ENCODE measurements at places on chromosomes 11 and 22.

- no peak for DNase-seq
Observed at GRCh38 chr22:49084206-49084605, 743.5 kb downstream of the BRD1 start.

DNA sequence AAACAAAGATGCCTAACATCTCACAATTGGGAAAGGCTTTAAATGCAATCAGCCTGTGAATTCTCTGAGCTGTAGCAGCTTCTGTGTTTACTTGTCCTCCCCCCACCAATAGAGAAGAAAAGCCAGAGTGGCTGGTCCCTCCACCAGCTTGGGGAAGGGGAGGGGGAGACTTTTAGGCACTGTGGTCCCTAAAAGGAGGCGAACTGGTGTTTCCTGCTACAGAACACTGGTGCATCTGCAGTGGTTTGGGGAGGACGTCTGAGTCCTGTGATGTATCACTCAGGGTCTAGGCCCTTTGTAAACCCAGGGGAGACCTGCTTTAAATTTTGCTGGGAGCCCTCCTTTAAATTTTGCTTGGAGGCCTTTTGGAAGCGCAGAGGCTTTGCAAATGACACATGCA lies 16.9 kb downstream of the TNRC6B start:
- no peak for DNase-seq

GRCh38 chr11:45025716-45026492 lies 75.2 kb upstream of the TP53I11 start:
- DNase-seq, result no peak

DNA sequence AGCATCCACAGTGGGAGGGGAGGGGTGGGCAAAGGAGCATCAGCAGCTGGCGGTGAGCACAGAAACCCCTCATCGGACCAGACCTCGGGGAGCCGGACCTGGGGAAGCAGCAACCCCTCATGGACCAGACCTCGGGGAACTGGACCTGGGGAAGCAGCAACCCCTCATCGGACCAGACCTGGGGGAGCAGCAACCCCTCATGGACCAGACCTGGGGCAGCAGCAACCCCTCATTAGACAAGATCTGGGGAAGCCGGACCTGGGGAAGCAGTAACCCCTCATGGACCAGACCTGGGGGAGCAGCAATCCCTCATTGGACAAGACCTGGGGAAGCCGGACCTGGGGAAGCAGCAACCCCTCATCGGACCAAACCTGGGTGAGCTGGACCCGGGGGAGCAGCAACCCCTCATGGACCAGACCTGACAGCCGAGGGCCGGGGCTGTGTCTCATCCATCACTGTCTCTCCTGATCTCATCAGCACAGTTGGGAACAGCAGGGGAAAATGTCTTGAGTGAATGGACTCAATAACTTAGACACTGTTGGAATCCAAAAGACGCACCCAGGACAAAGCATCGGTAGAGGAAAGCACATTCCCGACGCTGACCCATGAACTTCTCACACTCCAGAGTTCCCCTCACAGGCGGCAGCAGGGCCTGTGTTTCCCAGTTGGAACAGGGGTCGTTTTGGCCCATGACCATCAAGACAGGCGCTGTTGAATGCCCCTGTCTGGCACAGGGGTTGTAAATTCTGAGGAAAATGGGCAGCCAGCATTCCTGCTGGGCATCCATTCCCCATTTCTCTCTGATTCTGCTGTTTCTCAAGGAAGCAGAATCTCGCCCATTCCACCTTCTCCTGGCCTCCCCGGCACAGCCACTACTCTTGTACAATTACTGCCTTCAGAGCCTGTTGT lies 1494.6 kb downstream of the TBC1D22A start:
- DNase-seq, result no peak

DNA sequence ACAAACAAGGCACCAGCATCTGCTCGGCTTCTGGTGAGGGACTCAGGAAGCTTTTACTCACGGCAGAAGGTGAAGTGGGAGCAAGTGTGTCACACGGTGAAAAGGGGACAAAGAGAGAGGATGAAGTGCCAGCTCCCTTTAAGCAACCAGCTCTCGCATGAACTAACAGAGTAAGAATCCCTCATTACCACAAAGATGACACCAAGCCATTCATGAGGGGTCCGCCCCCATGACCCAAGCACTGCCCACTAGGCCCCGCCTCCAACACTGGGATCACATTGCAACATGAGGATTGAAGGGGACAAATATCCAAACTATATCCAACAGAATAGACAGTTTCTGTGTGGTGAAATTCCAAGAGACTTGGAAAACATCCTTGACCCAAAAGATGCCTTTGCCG lies 198.2 kb upstream of the POU2AF2 start:
- DNase-seq, result no peak

GRCh38 chr22:48669986-48670716 lies 1157.5 kb downstream of the BRD1 start:
- DNase-seq, result no peak

DNA sequence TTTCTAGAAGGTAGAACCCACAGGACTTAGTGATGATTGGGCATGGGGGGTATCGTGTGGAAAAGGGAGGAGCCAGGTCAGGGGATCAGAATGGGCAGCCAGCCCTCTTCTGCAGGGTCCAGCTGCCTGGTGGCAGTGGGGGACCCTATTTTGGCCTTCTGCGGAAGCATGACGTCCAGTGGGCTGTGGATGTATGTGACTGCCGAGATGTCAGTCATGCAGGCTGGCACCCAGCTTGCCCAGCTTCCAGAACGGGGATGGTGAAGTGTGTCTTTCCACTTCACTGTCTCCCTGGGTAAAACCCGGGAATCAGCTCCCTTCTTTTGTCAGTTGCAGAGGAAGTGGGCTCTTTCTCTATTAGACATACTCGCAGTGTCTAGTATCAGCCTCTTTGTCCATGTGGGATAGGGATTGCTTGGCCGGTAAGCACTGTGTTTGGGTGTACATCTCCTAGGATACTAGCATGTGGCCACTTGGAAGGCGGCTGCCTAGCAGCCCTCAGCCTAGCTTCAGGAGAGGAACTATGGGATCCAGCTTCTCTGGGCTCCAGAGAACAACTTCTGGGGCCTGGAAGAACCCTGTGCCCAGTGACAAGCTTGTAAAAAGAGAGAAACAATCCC lies 51.4 kb downstream of the GRIK4 start:
- DNase-seq, result no peak

DNA sequence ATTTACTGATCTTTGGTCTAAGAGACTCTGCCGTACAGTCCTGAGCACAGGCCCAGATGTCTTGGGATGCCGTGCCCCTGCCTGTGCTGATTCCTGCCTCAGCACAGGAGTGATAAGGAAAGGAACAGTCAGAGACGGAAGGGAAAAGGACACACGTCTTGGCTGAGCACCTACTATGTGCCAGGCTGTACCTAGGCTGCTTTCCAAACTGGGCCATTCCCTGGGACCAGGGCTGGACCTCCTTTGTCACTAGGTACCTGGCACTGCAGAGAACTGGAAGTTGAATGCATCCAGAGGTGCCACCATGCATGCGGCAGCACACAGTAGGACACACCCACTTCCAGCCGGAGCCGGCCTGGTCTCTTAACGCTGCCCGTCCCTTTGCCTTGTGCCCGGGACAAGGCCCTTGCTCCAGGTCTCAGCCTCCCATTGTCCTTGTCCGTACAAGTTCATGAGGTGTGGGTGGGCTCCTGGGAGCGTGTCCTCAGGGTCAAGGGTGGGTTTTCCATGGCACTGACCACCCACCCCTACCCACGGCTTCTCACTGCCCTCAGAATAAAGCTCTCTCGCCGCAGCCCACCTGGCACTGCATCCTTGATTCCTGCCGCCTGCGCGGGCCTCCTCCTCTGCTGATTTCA lies 1.1 kb upstream of the SSTR3 start:
- DNase-seq, result no peak

DNA sequence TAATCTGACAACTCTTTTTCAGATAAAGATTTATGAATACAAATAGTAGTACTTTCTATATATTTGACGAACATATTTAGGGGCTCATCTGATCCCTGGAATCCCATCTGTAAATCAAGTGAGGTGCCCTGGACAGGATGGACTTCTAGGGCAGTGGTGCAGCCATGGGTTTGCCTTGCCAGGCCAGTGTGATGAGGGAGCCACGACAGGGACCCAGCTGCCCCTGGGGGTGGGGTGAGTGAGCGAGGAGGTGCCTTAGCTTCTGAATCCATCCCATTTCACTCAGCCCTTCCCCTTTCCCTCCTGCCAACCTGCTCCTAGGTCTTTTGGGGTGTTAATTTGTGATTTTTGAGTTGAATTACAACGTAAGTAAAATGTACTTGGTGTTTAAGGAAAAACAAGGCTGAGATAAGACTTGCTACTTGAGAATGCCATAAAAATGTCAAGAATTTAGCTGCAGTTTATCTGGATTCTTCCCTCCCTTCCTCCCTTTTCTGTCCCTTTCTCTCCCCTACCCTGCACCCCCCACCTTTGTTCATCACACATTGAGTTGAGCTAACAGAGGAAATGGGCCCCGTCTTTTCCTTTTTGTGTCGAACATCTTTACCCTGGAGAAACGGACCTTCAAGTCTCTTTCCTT lies 60.8 kb downstream of the PPFIBP2 start:
- DNase-seq, result no peak

DNA sequence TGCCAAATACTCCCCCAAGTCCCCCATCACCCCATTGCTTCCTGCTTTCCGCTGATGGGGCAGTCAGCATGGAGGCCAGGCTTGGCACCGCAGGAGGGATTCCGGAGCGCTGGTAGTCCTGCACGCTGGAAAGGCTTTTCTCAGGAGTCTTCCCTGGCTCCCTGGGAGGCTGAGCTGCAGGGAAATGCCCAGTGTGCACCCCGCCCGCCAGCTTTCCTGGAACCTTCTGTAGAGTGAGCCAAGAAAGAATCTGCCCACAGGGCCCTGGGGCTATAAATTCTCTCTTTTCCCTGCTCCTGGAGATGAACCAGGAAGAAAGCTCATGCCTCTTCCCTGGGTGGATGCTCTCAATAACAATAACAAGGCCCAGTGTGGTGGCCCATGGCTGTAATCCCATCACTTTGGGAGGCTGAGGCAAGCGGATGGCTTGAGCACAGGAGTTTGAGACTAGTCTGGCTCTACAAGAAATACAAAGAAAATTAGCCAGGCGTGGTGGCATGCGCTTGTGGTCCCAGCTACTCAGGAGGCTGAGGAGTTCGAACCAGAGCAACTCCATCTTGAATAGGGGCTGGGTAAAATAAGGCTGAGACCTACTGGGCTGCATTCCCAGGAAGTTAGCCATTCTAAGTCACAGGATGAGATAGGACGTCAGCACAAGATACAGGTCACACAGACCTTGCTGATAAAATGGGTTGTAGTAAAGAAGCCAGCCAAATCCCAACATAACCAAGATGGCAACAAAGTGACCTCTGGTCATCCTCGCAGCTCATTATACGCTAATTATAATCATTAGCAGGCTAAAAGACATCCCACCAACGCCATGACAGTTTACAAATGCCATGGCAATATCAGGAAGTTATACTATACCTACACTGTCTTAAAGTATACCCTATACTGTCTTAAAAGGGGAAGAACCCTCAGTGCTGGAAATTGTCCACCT lies 46.4 kb upstream of the FTH1 start:
- DNase-seq, result no peak

- no peak for DNase-seq
Observed at GRCh38 chr11:3203221-3204043, 15.2 kb downstream of the MRGPRG start.

DNA sequence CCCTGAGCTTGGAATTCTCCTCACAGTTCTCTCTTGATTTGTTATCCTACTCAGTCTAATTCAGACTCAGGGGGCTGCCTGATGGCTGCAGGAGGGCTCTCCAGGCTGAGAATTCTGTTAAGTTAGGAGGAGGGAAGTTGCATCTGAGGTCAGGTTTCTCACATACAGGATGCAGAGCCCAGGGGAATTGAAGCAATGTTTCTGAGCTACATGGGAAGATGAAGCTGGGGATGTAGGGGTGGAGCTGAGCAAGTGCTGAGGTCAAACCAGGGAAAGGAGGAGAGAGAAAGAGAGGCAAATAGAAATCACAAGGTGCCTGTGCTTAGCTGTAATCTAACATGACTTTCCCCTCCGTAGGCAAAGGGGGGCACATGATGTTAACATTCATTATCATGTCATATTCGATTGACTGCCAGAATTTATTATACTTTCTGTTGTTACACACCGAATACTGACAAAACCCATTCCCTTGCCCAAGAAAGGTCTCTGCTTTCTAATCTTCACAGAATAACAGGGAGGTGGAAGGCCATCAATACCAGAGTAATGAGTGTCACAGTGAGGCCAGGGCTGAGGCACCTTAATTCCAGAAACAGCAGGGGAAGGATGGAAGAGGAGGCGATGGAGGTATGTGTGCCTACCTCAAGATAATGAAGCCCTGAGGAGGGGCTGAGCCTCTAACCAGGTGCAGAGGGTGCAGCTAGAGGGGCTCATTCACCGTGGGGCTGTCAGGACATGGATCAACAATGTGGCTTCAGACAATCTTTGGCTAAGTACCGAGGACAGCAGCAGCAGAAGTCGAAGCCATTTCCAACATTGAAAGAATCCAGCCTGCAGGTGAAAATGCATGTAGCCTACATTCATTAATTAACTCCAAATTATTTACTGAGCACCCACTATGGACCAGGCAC lies 205.4 kb upstream of the SNX19 start:
- no peak for DNase-seq

DNA sequence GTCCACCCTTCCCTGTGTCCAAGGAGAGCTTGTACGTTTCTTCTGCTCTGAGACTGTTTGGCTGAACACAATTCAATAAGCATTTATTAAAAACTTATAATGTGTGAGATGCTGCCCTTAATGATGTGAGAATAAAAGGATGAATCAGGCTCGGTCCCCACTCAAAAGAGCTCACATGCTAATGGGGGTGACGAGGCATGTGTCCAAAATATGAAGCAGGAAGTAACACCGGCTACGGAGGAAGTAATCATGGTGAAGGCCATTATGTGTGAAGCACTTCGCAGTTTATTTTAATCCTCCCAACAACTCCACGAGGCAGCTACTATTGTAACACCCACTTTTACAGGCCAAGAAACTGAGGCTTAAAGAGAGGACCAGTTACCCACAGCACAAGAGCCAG lies 3.4 kb upstream of the RASD2 start:
- no peak for DNase-seq

GRCh38 chr22:45058622-45058912 lies 48.8 kb upstream of the PHF21B start:
- DNase-seq, result no peak

DNA sequence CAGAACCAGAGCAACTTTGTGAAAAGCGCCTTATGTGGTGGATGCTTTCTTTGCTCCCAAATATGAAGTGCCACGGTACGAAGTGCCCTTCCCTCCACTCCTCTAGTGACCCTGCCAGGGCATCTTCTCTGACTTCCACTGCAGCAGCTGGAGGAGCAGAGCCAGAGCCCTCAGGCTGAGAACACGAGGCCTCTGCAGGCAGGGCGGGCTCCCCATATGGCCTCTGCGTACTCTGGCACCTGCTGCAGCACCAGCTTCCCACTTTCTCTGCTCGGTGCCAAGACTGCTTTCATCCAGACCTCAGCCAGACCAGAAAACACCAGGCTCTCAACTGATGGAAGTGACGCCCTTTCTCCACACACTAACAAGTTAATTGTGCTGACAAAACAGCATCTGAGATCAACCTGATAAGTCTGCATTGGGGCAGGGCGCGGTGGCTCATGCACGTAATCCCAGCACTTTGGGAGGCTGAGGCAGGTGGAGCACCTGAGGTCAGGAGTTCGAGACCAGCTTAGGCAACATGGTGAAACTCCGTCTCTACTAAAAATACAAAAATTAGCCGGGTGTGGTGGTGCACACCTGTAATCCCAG lies 12.8 kb downstream of the UFD1 start:
- DNase-seq, result no peak

All from NCI-H1417 treated with DMSO at 0.1 percent for 48 hours (cell line).